DND-41 (cell line): ENCODE measurements at places on chromosomes 2 and 18.

- DNase-seq = no peak
These were observed 65.6 kb downstream of the STRADB start for GRCh38 chr2:201517094-201517493.

DNA sequence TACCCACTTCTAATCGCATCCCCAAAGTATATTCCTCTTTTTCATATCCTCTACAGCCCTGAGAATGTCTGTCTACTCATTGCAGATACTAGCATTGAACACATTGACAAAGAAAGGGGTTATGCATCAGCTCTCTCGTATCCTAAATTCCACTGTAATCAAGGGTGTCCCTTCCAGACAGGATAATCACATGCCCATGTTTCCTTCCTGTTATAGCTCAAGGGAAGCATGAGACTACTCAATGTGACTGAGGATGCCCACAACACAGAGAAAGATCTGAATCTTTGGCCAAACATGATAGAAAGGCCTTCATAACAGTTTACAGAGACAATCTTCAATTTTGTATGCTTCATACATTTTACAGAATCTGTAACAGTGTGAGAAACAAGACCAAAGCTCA is 69.2 kb downstream of the HIBCH start:
- DNase-seq = no peak

GRCh38 chr2:12287220-12287751 is 429.4 kb upstream of the TRIB2 start:
- DNase-seq = no peak

- no peak for DNase-seq
These were observed 11.2 kb downstream of the ZNF385B start for GRCh38 chr2:179850188-179850587.

GRCh38 chr2:190382851-190383250 is 25.3 kb upstream of the MFSD6 start:
- no peak for DNase-seq

GRCh38 chr2:68225119-68225632 is 27.2 kb downstream of the PPP3R1 start:
- DNase-seq = no peak

- DNase-seq = no peak
These were observed 445.3 kb downstream of the SLC4A3 start for GRCh38 chr2:220072669-220073220.

DNA sequence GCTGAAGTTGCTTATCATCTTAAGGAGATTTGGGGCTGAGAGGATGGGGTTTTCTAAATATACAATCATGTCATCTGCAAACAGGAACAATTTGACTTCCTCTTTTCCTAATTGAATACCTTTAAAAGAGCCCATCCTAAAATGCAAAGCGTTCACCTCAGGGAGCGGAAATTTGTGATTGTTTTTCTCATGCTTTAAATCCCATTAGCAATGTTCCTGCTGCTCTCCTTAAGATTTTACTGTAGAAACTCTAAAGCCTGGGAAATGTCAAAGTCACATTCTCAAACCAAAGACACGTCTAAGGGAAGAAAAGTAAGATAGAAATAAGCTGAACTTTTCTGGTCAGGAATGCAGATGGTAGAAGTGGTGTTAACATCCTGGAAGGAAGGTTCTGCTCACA is 285.8 kb upstream of the MAP2 start:
- no peak for DNase-seq

- no peak for DNase-seq
These were observed 227.0 kb upstream of the SMAD7 start for GRCh38 chr18:49177812-49178211.

DNA sequence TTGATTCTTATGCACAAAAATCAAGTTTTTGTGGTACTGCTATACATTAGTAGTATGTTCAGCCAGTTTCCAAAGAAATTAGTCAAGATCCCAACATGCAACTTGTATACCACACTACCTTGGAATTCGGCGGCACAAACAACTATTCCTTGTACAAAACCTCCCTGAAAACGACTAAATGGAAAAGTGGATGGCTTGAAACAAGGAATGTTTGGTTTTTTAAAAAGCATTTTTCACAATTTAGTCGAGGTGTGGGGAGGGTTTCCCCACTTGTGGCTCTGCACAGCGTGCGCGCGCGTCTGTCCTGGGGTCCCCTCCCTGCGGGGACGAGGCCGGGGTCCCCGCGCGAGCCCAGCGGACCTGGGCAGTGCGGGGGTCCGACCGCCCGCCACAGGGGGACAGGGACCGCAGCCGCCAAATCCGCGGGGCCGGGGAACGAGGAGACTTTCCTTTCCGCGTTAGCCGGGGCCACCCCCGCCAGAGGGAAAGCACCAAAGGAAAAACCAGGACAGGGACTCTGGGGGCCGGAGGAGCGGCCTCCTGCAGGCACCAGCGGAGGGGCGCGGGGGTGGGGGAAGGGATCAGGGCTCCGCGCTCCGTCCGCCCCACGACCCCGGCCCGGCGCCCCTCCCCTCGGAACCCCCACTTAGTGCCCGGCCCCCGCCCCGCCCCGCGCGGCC is 534 bp upstream of the SOCS6 start:
- DNase-seq = no peak

DNA sequence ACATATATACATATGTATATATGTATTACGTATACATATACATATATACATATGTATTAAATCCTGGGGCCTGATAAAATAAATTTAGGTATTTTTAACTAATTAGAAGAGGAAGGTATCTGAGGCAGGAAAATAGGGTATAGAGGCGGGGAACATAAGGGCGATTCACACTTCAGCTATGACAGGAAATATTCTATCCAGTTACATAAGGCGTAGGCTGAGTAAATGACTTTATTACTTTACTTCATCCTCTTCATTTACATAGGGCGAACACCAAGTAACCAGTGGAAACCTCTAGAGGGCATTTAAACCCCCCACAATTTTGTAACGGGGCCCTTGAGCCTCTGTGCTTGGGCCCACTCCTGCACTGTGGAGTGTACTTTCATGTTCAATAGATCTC is 167.5 kb downstream of the SOCS6 start:
- DNase-seq = no peak

DNA sequence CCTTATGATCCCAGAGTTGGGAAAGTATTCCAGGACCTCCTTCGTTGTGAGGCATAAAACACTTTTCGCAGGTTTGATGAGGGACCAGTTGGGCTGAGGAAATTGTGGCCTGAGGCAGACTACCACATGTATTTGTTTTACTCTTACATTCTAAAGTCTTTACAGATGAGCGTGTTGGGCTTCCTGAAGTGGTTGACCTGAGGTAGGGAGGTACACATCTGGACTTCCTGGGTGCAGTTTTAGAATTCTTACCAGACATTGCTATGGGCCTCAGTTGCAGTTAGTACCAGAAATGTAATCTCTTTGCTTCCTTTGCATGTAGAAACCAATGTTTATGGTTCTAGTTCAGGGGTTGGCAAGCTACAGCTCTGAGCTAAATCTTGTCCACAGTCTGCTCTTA is 48.7 kb downstream of the COA5 start:
- DNase-seq = no peak

GRCh38 chr18:23503963-23504344 is 643 bp downstream of the RMC1 start:
- DNase-seq = no peak

GRCh38 chr18:11322716-11323115 is 173.3 kb upstream of the PIEZO2 start:
- no peak for DNase-seq

DNA sequence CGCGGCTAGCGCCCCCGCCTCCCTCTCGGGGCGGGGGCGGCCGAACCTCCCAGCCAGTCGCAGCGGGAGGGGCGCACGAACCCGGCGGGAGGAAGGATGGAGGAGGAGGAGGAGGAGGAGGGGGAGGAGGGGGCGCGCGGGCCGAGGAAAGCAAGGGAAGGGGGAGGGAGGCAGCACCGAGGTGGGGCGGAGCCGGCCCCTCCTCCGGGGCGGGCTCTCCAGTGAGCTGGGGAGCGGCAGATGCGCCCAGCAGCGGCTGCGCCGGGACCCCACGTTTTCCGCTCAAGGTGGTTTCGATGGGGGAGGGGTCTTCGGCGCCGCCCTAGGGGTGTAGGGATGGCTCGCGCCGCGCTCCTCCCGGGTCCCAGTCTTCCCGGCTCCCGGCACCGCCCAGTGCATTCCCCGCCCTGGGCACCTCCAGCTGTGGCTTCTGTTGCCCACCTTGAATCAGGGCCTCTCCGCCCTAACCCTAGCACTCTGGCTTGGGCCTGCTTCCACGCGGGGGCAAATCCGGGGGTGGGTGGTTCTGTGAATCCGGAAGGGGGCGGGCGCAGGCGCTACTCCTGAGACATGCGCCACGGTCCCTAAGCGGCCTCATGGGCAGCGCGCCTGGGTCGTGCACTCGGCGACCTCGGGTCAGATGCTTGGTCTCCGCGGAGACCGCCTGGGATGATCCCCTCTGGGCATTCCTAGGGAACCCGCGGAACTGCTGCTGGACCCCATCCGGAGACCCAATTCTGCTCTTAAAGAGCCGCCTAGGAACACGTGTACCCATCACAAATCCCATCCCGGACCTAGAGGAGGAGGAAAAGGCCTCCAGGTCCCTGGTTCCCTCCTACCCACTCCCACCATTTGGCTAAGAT is at the start of gene FBXO41:
Gene FBXO41, minus strand, starts transcription at position 183 of the 863 bp plus-strand sequence. CDS start 14,848 bp downstream, outside the sequence.
- peak; percentile 95 for DNase-seq

DNA sequence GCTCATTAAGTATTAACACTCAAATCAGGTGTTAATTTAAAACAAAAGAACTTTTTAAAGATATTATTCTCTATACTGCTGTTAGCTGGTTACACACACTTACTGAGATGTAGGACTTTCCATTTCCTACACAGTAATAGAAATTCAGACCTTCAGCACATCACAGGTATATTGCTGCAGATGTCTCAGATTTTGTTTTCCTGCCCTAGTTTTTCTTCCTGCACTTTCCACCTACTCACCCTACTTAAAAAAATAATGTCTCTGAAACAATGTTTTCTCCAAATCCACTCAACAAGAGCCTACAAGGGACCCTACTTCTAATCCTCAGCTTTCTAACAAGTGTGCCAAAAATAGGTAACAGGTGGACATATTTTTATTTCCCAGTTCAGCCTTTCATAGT is 43.9 kb downstream of the DYM start:
- no peak for DNase-seq

GRCh38 chr2:5834501-5834900 is 142.3 kb downstream of the SOX11 start:
- DNase-seq = no peak

DNA sequence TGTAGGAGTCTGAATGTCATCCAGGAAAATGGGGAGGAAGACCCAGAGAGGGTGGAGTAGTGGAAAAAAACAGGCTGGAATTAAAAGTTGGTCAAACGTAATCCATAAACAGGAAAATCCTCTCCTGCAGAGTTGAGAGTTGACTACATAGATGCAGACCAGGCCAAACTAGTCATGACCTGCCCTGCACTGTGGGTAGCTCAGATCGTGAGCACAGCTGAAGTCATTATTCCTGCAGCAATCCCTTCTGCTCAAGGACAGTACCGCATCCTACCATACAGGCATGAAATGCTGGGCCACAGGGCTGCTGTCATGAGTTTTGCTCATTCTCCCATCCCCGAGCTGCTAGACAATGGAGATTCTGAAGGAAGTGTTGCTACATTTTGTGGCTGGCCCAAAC is 352.2 kb downstream of the EN1 start:
- DNase-seq = no peak

GRCh38 chr18:56661360-56662062 is 10.4 kb downstream of the WDR7 start:
- DNase-seq = no peak

GRCh38 chr2:33321876-33322483 is 154.5 kb upstream of the RASGRP3 start:
- DNase-seq = no peak

DNA sequence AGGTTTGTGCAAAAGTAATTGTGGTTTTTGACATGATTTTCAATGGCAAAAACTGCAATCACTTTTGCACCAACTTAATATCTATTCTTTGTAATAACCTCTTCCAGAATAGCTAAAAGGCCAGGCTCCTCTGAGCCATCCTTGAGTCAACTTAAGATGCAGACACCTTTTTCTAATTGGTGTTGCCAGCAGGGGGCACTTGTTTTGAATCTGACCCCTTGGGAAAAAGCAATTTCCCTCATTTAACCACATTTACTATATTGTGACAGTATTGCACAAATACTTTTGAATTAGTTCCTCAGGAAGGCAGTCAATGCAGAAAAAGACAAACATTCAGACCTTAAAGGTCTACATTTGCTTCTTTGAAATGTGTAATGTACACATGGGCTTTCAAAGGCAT is 78.6 kb upstream of the GALNT5 start:
- DNase-seq = no peak

DNA sequence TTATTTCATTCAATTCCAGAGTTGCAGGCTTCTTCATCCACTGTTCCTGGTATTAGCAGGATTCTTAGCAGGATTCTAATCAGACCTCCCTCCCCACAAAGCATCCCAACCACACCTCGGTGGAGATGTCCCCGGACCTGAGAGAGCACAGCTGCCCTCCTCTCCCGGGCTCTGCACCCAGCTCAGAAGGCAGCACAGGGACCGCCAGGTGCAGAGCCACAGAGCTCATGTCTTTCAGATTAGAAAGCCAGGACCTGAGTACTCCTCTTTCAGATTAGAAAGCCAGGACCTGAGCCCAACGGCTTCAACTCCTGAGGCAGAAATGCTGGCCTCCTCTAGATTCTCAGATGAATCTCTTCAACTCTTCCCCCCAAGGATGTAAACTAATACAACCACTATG is 152.3 kb downstream of the MYO5B start:
- DNase-seq = no peak

DNA sequence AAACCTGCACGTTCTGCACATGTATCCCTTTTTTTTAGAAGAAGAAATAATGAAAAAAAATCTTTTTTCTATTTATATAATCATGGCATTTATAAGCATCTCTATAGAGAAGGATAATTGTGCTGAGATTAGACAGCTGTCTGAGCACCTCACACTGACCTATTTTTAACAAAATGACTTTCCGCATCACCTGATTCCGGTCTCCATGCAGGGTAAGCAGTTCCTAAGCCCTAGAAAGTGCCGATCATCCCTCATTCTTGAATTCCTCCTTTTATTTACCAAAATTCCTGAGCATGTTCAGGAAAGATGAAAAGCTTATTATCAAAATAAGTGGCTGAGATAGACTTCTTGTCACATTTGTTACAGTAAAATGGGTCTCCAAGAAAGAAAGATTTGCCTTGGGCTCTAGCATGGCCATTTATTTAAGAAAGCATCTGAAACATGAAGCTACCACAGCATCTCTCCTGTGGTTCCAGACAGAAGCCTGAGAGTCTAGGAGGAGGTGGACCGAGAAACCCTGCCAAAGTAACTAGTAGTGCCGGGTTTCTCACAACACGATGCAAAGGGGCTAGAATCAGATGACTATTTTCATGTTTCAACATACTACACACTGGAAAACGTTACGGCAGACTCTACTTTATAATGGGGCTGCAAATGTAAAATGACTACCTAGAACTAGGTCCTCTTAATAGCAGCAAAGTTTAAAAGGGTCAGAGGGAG is 670 bp downstream of the GKN1 start:
- no peak for DNase-seq

- no peak for DNase-seq
These were observed 65.8 kb downstream of the RTN4 start for GRCh38 chr2:54984476-54984875.

DNA sequence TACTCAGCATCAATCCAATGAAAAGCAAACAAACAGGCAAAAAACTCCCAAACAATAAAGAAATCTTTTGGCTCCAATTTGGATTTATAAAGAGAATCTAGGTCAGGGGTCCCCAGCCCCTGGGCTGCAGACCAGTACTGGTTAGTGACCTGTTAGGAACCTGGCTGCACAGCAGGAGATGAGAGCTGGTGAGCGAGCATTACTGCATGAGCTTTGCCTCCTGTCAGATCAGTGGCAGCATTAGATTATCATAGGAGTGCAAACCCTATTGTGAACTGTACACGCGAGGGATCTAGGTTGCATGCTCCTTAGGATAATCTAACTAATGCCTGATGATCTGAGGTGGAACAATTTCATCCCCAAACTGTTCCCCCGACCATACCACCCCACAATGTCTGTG is 102.2 kb downstream of the KIAA1328 start:
- DNase-seq = no peak
